Uterus (tissue), 4 donors: ENCODE measurements at places on chromosomes 12 and 14. TPM values are rescaled to one million over a fixed set of nuclear protein-coding genes. Genes with fewer than 3 reads are reported as not detected.

Gene KCNJ8
- total RNA-seq: 44.9 TPM

Gene PLA2G1B
- not detected for total RNA-seq

Gene KLRC2
- total RNA-seq: not detected

Gene DDX11
- total RNA-seq: 23.3 TPM

Gene BICD1
- total RNA-seq: 219 TPM

Gene KIF5A
- 2.6 TPM for total RNA-seq

Gene ISCU
- total RNA-seq: 126 TPM

Gene TMEM119
- 9.1 TPM for total RNA-seq

Gene NELL2
- not detected for total RNA-seq

Gene EML1
- total RNA-seq: 184 TPM

Gene SRRM4
- not detected for total RNA-seq

Gene KCNA1
- total RNA-seq: not detected

Gene BDKRB1
- 0.83 TPM for total RNA-seq

Gene BICDL1
- not detected for total RNA-seq

Gene PMCH
- total RNA-seq: not detected

Gene MYH6
- not detected for total RNA-seq

Gene GPX2
- total RNA-seq: 0.29 TPM

Gene OTX2
- not detected for total RNA-seq

Gene KRT6B
- not detected for total RNA-seq

Gene C12orf54
- total RNA-seq: 3.6 TPM

Gene TCL1A
- total RNA-seq: not detected

Gene FAM222A
- 0.34 TPM for total RNA-seq

Gene DPY19L2
- 34.4 TPM for total RNA-seq

Gene DACT1
- total RNA-seq: 49.6 TPM

Gene LRFN5
- 45.1 TPM for total RNA-seq

Gene PZP
- not detected for total RNA-seq

Gene TAS2R19
- total RNA-seq: 12.8 TPM

Gene C12orf56
- not detected for total RNA-seq

Gene KCNK13
- total RNA-seq: not detected

Gene NID2
- total RNA-seq: 92.6 TPM

Gene MIP
- not detected for total RNA-seq

Gene PGF
- 21.3 TPM for total RNA-seq

Gene SERPINA3
- total RNA-seq: 31.6 TPM

Gene PTGR2
- 19.0 TPM for total RNA-seq

Gene GSG1
- total RNA-seq: not detected

Gene MYL6B
- total RNA-seq: 57.5 TPM

Gene HOXC10
- total RNA-seq: 12.4 TPM

Gene CACNA1C
- total RNA-seq: 45.3 TPM

Gene FGFR1OP2
- total RNA-seq: 83.0 TPM

Gene ATXN3
- 166 TPM for total RNA-seq

Gene ERH
- 8.7 TPM for total RNA-seq

Gene SYNE3
- total RNA-seq: 21.5 TPM

Gene WNT5B
- total RNA-seq: not detected

Gene LTA4H
- total RNA-seq: 73.9 TPM

Gene P2RX7
- 3.5 TPM for total RNA-seq

Gene SRGAP1
- 18.2 TPM for total RNA-seq

Gene ISCA2
- 10.0 TPM for total RNA-seq

Gene FLRT2
- 2.1 TPM for total RNA-seq

Gene ANKRD33
- 0.14 TPM for total RNA-seq

Gene DPPA3
- total RNA-seq: not detected

Gene RILPL2
- total RNA-seq: 4.0 TPM

Gene GLIPR1L1
- not detected for total RNA-seq

Gene OR4K2
- total RNA-seq: not detected

Gene TNFAIP2
- 75.3 TPM for total RNA-seq

Gene LMNTD1
- total RNA-seq: not detected
